Stromal cell of bone marrow (primary cell): ENCODE measurements at places on chromosomes 16 and 17.

- peak; percentile 28 for DNase-seq
Measured at GRCh38 chr17:4739122-4740024, at the start of the genes CXCL16 and ZMYND15. CXCL16 (minus strand) TSS chr17:4739928; CDS start chr17:4739339, 589 bp downstream. ZMYND15 (plus strand) TSS chr17:4739833; CDS start chr17:4740549, 716 bp downstream.

DNA sequence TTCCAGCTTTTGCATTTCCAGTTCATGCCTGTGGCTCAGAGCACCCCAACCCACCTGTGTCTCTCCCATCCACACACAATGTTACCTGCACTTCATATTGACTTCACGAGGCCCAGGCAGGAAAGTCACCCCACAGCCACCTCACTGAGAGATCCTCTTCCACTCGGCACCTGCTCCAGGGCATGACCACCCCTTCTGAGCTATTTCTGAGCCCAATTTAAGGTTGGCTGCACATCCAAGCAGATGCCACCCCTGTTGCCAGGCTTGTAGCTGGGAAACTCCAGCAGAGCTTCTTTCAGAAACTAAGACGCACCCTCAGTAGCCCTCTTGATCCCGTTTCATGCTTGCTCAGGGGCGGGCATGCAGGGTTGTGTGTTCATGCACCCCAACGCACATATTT is 88.4 kb downstream of the SOCS1 start:
- no peak for DNase-seq

- DNase-seq, result no peak
Measured at GRCh38 chr17:57067162-57067561, 17.9 kb upstream of the AKAP1 start.

- DNase-seq, result no peak
Measured at GRCh38 chr16:9846362-9847099, 335.7 kb downstream of the GRIN2A start.

GRCh38 chr16:83803811-83804210 is 4.0 kb upstream of the HSBP1 start:
- no peak for DNase-seq

DNA sequence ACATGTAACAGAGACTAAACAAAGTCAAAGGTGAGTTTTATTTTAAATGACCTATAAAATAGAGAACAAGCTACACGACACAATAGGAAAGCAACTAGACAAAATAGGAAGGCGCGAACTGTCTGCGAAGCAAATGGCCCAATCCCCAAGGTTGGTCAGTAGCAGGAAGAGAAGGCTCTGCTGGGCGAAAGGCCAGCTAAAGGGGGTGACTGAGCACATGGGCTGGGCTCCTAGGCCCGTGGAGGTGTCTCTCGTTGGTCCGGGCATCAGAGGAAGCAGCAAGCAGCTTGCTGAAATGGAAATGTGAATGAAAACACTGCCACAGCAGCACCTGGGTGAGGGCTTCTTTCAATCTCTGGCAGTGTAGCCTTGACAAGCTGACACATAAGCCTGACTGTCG is 129.4 kb downstream of the ZNF778 start:
- DNase-seq, result no peak

DNA sequence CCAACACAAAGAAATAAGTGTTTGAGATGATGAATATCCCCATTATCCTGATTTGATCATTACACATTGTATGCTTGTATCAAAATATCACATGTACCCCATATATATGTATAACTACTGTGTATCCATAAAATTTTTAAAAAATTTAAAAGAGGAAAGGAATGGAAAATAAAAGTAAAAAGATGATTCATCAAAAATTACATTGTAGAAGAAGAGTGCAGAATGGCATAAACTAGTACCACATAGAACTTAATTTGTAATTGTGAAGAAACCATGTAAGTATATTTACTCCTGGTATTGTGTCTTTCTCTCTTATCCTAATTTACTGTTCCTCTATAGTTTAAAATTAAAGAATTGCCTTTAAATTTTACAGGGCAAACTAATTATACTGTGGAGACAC is 11.5 kb upstream of the KRT10 start:
- DNase-seq, result no peak

DNA sequence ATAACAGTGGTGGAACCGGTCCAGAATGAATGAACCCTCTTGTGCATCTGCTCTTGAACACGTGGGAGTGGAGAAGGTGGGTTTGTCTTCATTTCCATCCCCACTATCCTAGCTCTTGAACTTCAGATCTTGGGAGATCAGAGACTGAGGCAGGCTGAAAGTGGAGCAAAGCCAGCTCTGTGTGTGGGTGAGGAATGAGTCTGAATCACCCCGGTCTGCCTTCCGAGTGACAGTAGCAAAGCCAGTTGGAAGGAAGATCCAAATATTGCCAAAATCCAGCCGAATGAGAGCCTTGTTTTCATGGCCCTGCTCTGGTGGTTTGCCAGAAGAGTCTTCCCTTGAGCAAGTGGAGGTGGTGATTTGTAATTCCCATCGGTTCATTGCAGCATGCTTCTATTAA is 29.0 kb upstream of the ASIC2 start:
- peak; percentile 6 for DNase-seq

- DNase-seq, result no peak
Measured at GRCh38 chr16:79480056-79480455, 120.5 kb downstream of the MAF start.

- peak; percentile 89 for DNase-seq
Measured at GRCh38 chr16:86585821-86586611, 7.7 kb downstream of the FOXL1 start.

DNA sequence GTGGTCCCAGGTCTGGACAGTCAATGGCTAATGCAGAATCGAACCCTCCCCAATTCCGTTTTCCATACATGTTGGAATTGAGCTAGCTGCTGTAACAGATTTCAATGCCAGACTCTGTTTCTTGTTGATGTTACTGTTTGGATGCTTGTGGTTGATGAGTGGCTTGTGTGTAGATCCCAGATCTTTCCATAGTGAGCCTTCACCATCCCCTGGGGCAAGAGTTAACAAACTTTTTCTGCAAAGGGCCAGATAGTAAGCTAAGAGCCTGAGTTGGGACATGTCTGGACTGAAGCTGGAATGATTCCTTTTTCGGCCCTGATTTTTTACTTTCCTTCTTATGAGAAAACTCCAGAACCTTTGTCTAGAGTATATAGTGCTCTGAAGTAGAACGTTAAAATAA is 296.3 kb downstream of the CPPED1 start:
- peak; percentile 64 for DNase-seq

DNA sequence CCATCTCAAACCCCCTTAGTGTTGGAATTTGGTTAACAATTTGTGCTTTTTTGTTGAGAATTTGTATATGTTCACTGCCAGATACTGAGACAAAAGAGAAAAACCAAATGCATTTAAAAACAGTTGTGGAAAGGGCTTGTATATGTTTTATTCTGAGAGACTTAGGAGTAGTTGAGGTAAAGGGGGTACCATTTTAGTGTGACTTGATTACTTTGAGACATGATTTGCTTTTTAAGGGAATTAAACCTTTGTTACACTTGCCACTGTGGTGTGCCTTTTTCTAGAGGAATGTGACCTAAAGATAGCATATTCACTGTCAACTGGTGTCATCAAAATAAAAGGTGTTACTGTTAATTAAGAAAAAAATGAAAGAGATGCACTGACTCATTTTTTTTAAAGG is 4.5 kb downstream of the IGF2BP1 start:
- DNase-seq, result no peak

- no peak for DNase-seq
Measured at GRCh38 chr17:64187093-64187895, 57.4 kb upstream of the ERN1 start.

DNA sequence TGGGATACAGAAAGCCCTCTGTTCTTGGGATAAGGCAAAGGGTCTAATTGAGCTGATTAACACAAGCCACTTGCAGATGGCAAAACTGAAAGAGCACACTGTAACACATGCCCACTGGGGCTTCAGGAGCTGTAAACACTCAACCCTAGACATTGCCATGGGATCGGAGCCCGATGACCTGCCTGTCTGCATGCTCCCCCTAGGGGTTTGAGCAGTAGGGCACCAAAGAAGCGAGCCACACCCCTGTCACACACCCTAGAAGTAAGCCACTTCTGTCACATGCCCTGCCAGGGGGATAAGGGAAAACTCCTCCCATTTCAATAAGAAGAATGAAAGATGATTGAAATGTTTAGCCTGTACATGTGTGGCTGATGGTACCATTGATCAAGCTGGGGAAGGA is 81.3 kb upstream of the IRX6 start:
- DNase-seq, result no peak

DNA sequence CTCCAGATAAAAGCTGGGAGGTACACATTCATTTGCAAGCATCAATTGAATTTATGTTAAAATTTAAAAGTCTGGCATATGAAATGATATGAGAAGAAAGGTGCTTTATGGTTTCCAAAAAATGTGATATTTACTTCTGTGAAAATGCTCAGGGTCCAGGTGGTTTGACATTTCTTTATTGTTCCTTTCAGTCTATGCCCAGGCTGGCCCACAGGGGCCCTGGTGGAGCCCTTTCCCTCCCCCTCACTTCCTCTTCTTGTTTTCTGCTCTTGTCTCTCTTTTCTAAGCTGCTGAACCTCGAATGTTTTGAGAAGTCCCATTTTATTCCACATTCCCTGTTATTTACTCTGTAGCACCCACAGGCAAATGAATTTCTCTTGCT is 127.8 kb downstream of the HS3ST3B1 start:
- no peak for DNase-seq

GRCh38 chr16:6160871-6161270 is 1063.3 kb upstream of the EEF2KMT start:
- DNase-seq, result no peak

GRCh38 chr17:1004769-1005295 is 7.9 kb downstream of the TIMM22 start:
- DNase-seq, result no peak

DNA sequence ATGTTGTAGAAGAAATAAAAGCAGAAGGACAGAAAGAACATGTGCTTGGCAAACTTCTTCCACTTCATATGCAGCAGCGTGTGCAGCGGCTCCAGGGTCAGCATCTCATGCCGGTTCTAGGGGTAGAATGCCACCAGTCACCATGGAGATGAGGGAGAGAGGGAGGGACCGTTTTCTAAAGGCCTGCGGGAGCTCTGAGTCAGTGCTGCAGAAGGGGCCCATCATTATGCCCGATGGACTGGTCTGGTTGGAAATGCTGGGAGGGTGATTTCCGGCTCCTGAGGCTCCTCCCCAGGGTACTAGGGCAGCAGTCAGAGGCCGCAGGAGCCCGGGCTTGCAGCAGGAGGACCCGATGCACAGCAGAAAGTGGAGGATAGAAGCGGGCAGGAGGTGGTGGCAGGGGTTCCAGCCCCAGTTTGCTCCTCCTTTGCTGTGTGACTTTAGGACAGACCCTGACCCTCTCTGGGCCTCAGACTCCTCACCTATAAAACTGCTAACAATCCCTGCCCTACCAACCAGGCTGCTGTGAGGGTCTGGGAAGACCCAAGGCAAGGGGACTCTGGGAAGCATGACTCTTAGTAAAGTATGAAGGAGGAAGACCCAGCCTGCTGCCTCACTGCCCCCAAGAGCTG is 28.6 kb downstream of the TRPV3 start:
- DNase-seq, result no peak

GRCh38 chr17:76085731-76086366 is 6.9 kb downstream of the ZACN start:
- DNase-seq, result no peak

DNA sequence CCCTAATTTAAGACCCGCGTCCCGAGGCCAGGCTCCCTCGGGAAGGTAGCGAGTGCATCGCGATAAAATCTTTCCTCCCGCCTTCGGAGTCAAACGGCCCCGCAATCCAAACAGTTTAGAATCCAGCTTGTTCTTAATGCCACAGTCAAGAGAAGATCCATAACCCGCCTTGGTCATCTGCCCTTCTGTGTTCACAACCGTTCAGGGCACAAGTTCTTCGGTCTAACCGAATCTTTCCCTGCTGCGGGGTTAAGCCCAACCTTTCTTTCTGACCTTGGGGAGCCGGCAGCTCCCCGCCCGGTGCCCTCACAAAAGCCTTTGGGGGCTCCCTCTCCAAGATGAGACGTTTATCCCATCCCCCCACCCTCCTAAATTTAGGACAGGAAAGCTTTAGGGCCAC is 30.3 kb downstream of the CPSF4L start:
- DNase-seq, result no peak

DNA sequence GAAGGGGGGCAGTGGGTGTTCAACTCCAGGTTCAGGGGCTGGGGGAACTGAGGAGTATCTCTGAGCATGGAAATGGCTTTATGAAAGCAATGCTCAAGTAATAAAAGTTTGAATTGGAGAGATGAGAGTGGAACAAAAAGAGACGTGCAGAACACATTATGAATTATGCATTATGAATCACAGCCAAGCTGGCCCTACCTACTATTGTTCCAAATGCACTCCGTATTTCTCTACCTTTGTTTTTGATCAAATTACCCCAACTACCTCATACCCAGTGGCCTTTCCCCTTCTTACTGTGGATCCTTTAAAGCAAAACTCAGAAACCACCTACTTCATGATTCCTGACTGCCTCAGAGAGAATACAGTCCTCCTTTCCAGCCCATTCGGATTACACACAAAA is 38.1 kb downstream of the TEKT3 start:
- DNase-seq, result no peak

- no peak for DNase-seq
Measured at GRCh38 chr17:63995626-63996025, 2.5 kb upstream of the PRR29 start.

- DNase-seq, result no peak
Measured at GRCh38 chr17:61627658-61628057, 36.6 kb upstream of the NACA2 start.

DNA sequence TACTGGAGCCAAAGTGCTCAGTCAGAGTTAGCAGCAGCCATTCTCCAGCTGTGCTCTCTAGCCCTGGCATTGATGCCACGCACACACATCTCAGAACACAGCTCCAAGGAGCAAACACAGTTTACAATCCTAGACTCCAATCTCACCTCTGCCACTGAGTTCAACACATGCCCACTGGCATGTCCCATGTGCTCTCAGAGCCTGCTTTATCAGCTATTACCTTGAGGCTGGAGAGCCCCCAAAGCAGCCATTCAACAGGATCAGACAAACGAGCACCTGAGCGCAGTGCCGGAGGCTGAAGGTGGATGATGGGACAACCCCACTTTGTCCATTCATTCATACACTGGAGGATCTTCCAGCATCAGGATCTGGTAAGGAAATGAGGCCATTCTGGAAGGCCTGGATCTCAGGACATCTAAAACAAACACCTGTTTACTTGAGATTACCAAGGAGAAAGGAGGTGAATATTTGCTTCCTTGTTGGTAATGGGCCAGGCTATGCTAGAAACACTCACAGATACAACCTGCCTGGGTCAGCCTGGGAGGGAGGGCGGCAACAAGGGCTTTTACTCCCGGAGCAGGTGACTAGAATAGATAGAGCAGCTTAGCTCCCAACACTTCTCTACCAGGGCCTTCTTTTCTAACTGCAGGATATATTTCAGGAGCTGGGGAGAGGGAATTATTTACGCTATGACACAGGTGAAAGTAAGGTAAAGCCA is 25.4 kb downstream of the RANBP10 start:
- no peak for DNase-seq

DNA sequence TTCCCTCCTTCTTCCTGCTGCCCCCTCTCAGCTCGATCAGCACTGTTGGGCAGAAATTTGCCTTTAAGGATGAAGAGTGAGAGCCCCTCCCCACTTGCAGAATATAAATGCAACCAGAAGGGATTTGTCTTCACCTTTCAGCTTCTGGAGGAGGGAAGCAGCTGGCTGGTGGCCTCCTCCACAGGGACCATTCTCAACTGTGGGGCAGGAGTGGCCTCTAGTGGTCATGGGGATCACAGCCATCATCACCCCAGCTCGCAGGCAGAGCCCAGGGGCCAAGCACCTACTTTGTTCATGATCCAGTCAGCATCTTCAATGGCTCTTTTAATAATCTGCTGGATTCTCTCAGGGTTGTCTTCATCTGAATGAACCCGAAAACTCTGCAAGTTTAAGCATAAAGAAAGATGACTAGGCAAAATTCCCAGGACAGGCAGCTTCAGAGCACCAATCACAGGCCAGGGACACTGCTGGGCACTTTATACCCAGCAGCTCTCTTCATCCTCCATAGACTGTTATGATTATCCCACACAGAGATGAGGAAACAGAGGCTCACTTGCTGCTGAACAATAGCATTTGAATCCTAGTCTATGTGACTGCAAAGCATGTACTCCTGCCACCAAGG is 13.1 kb downstream of the LYRM9 start:
- peak; percentile 28 for DNase-seq
